ENCODE measurements at places on chromosomes 4 and X.

DNA sequence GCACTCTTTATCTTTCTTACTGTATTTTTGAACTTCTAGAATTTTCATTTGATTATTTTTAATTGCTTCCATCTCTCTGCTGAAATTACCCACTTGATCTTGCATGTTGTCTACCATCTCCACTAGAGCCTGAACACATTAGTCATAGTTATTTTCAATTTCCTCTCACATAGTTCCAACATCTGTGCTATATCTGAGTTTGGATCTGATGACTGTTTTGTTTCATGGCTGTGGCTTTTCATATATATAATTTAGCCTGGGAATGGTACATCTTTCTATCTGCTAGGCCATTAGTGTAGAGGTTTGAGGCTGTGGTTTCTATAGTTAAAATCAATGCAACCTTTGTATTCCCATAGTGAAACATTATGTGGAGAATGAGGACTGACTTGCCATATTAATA, 33.2 kb downstream of the NPY2R start:
- no peaks in the 10 kb centered on the region for H3K4me1 ChIP-seq
- no peak overlapping the region for H3K27ac ChIP-seq

- no peaks in the 10 kb centered on the region for H3K4me1 ChIP-seq
- no peak overlapping the region for H3K4me3 ChIP-seq
- no peak overlapping the region for H3K27ac ChIP-seq
- DNase-seq: no peak
Measured at GRCh38 chr4:19348746-19349145, 903.0 kb upstream of the SLIT2 start.

- H3K27me3 ChIP-seq: no peaks in the 10 kb centered on the region
- no peak for DNase-seq
- no peaks in the 10 kb centered on the region for H3K4me1 ChIP-seq
- H3K4me3 ChIP-seq: no peak overlapping the region
- no peak overlapping the region for H3K27ac ChIP-seq
Measured at GRCh38 chrX:50941638-50942037, 31.1 kb downstream of the BMP15 start.

- H3K27ac ChIP-seq: no peak overlapping the region
- H3K27me3 ChIP-seq: no peaks in the 10 kb centered on the region
- H3K4me3 ChIP-seq: no peak overlapping the region
- no peak for DNase-seq
Measured at GRCh38 chr4:146435962-146436361, 85.8 kb downstream of the SLC10A7 start.

DNA sequence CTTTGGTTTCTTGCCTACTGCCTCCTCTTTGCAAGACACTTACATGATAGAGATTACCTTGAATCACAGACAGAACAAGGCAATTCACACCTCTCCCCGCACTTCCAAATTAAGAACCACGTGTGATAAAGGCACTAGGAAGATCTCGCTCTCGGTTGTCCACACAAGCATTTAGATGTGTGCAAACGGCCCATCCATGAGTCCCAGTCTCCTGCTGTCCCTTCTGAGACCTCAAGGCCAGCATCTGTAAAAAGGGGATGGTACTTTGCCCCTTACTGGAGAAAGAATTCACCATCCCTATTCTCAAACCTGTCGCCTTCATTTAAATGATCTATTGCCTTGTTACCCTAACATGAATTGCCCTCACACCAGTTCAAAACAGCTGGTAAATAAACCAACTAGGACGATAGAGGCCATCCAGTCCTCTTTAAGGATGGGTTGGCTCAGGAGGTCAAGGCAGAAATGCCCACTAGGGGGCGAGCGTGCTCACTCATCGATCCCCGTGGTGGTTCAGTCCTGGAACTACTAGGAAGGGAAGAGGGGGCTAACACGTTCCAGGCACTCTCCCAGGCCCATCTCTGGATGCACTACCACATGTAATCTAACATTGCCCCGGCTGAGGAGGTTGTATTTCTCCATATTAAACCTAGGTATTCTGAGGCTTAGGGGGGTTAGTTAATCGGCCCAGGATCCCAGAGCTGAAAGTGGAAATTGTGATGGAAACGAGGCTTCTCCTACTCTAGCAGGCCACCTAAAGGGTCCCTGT, 95.8 kb downstream of the DHX15 start:
- no peak overlapping the region for H3K27ac ChIP-seq
- no peak overlapping the region for H3K4me3 ChIP-seq
- H3K27me3 ChIP-seq: no peaks in the 10 kb centered on the region
- no peaks in the 10 kb centered on the region for H3K4me1 ChIP-seq
- H3K36me3 ChIP-seq: no peaks in the 10 kb centered on the region

GRCh38 chrX:78029663-78030062, 60.2 kb upstream of the PGAM4 start:
- H3K27me3 ChIP-seq: no peaks in the 10 kb centered on the region
- no peaks in the 10 kb centered on the region for H3K4me1 ChIP-seq
- H3K4me3 ChIP-seq: no peak overlapping the region
- no peaks in the 10 kb centered on the region for H3K36me3 ChIP-seq
- H3K27ac ChIP-seq: no peak overlapping the region

All from heart right ventricle (tissue), 16 donors.